ENCODE measurements at places on chromosomes 5 and 9.

- DNase-seq, result no peak
Measured at GRCh38 chr9:99044827-99045226, 60.1 kb upstream of the TGFBR1 start.

GRCh38 chr9:98644011-98644410 lies 64.7 kb downstream of the GABBR2 start:
- DNase-seq, result no peak

GRCh38 chr9:4430432-4431261 lies 59.6 kb upstream of the SLC1A1 start:
- DNase-seq, result no peak

DNA sequence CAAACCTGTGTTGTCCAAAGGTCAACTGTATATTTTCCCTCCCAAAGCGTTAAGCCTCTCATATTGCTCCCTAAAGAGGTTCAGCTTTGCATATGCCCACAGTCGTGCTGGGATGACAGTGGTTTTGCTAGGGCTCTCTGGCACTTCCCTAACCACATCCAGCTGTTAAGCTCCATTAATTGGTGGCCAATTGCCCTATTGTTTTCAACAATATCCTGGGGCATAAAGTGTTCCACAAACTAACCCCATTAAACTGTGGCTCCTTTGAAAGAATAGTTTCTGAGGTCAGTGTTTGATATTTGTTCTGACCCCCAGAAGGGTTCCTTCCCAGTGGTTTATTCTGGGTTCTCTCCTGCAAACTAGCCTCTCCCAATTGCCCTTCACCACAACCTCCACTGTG lies 194.5 kb downstream of the HSD17B3 start:
- no peak for DNase-seq

GRCh38 chr5:201672-202071 lies 10.4 kb downstream of the LRRC14B start:
- DNase-seq, result no peak

- DNase-seq, result no peak
Measured at GRCh38 chr5:54743997-54744788, 226.6 kb downstream of the SNX18 start.

- no peak for DNase-seq
Measured at GRCh38 chr5:111277061-111277460, 52.9 kb downstream of the CAMK4 start.

DNA sequence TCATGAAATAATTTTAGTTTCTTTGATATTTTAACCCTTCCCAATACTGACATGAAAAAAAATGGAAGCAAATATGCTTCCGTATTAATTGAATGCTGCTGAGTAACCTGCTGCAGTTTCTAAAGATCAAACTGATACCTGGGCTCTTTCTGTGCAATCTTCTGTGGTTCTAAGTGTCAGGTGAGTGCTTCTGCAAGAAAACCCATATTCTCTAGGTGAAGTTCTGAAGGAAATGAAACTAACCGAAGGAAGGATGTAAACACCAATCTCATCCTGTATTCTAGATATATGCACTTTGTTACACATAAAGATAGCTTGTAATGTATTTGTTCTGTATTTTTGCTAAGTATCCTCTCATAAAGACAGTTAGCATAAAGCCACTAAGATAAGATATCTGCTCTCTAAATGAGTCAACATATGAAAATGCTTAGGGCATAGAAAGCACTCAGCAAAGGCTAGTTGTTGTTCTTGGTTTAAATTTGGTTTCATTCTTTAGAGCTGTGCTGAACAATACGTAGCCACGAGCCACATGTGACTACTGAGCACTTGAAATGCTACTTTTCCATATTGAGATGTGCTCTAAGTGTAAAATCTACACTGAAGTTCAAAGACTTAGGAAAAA lies 52.0 kb downstream of the ITGA2 start:
- no peak for DNase-seq

DNA sequence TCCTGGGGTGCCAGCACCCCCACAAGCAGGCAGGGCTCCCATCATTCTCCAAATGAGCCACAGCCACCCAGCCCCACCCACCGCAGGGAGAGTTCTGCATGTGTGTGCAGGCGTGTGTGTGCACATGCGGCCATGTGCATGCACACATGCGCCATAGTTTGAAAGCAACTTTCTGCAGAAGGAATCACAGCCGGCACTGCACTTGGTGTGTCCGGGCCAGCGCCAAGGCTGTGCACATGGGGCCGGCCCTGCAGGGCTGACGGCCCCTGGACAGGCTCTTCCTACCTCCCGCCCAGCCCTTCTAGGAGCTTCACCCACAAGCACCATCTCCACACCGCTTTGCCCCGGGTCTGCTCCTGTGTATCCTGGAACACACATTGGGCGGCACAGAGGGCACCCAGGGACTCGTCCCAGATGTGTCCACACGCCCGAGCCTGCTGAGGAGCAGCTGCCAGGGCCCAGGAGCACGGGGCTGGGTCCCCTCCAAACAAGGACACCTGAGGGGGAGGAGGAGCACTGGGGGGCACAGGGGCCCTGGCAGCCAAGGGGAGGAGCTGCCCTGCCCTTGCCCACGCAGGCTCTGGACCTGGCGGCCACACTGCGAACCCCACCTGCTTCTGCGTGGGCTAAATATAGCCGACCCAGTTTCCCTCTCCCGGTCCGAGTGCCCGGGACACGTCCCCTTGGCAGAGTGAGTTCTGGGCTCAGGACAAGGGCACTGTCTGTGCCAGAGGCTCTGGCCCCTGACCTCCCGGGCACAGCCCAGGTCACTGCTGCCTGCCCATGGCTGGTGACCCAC lies 19.1 kb downstream of the TPPP start:
- DNase-seq, result no peak

DNA sequence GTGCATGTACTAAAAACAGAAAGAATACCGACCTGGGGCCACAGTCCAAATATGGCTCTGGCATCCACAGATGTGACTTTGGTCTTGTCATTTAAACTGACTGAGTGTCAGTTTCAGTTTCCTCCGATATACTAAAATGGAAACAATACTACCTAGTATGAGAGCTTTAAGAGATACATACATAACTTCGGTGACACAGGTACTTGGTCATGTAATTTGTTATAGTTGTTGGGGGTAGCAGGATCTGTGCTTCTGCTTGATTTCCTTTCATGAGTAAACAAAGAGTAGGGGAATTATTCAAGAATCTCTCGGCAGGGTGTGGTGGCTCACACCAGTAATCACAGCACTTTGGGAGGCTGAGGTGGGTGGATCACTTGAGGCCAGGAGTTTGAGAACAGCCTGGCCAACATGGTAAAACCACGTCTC lies 32.1 kb downstream of the MTMR12 start:
- DNase-seq, result no peak

DNA sequence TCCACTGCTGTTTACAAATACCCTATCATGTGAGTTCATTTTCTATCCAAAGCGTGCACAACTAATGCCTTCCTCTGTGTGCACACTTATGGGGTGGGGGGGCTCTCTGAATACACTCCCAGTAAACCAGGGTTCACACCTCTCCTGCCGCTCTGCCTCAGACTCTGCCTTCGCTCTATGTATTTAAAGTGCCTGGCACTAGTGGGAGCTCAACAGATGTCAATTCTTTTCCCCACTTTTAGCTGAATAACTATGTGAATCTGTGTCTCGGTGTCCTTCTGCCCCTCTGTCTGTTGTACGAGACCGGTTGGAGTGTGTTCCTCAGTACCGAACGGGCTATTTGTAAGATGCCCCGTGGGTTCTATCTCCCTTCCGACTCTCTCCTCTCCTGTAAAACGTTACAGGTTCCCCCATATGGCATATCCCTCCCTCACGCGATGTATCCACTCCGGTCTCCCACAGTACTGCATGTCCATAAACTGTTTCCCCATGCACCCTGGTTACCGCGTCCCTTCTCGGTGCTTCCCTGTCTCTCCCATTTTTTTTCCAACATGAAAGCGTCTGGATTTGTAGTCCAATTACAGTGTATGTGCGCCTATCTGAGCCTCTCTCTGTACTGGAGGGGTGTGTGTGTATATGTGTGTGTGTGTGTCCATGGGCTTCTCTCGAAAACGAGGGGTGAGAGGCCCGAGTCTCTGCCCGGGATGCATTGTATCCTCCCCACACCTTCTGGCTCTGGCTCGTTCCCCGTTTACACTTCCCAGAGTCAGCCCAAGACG lies 1.6 kb downstream of the ELL2 start:
- DNase-seq, result no peak

- DNase-seq, result no peak
Measured at GRCh38 chr5:143524338-143524945, 121.0 kb upstream of the NR3C1 start.

GRCh38 chr5:95825495-95825894 lies 3.0 kb upstream of the GLRX start:
- no peak for DNase-seq

Measured in memory B cell (primary cell).